Stimulated activated CD8-positive, alpha-beta memory T cell treated with anti-CD3 and anti-CD28 coated beads, Interleukin-4, amount 100 ng/mL, for 24 hours (primary cell): ENCODE measurements at places on chromosomes 4 and X.

- DNase-seq, result no peak
These were observed 651.4 kb downstream of the IQCM start for GRCh38 chr4:149164282-149164681.

DNA sequence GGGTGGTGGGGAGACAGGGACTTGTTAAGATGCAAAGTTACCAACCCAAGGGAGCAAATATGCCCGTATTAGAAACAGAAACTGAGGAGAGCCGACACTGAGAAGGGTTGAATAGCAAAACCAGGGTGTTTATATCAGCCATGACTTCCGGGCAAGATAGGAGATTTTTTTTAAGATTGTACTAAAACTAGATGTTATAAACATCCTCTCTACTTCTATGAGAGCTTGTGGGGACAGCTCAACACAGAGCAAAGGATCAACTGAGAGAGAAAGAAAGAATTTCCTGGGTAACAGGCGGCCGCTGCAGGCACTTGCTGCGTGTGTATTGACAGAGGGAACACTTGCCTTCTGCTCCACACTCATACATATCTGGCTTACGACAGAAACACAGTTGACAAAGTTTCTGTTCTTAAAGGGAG, 49.1 kb upstream of the FBXW7 start:
- no peak for DNase-seq

GRCh38 chrX:24305905-24306304, 8.0 kb downstream of the SUPT20HL2 start:
- DNase-seq, result no peak

DNA sequence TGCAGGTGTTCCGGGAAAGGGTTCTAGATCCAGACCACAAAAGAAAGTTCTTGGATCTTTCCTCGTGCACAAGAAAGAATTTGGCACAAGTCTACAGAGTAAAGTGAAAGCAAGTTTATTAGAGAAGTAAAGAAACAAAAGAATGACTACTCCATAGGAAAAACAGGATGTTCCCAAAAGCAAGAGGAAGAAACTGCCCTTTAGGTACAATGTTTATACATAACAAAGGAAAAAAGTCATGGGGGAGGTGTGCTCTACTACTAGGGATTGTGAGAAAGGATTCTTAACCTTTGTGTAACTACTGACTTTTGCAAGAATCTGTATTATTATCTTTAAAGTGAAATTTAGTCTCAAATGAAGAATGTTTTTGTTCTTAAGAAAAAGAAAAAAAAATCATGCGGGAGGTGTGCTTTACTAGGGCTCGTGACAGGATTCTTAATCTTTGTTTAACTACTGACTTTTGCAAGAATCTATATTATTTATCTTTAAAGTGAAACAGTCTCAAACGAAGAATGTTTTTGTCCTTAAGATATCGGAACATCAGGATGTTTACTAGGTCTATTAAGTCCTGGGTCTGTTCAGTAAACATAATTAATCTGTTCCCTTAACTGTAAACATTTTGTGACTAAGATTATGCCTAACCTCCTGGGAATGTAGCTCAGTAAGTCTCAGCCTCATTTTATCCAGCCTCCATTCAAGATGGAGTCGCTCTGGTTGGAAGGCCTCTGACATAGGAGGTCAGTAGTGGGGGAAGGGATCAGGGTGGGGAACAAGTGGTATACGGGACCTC, 110.4 kb upstream of the BEND4 start:
- DNase-seq, result no peak

DNA sequence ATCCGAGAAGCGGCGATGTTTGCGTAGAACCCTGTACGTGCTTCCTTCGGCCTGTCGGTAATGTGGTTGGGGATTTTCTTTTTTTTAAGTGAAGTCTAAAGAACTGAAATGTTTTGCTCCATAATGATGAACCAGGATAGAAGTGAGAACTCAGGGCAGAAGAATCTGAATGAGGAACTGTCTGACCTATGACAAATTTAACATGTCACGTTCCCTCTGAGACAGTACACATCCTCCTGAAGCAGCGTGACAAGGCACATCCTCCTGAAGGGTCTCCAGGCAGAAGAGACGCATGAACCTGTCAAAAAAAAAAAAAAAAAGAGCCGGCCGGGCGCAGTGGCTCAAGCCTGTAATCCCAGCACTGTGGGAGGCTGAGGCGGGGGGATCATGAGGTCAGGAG, 6.2 kb downstream of the CSF2RA start:
- DNase-seq, result no peak

GRCh38 chrX:100673397-100673953, 29.5 kb downstream of the SRPX2 start:
- no peak for DNase-seq

DNA sequence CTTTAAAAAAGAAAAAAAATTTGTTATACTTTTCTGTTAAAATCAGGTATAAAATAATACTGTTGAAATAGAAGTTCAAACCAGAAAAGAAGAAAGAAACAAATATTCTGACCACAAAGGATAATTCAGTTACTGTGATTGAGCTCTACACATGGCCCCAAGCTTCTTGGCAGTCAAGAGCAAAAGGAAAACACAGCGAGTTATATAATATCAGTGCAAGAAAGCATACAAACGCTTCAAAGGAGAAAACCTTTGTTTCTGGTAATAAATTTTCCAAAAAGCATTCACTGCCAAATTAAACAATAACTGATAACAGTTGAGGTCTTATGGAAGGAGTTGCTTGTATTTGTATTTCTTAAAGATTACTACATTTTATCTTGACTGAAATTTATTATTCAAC, 40.5 kb upstream of the EDNRA start:
- DNase-seq, result no peak

- DNase-seq, result no peak
These were observed 870.9 kb upstream of the FRG1 start for GRCh38 chr4:189069772-189070171.
